Activated T-cell treated with anti-CD3 and anti-CD28 coated beads, Interleukin-2, amount 50 U/mL, for 72 hours (primary cell): ENCODE measurements at places on chromosomes 16 and 17.

DNA sequence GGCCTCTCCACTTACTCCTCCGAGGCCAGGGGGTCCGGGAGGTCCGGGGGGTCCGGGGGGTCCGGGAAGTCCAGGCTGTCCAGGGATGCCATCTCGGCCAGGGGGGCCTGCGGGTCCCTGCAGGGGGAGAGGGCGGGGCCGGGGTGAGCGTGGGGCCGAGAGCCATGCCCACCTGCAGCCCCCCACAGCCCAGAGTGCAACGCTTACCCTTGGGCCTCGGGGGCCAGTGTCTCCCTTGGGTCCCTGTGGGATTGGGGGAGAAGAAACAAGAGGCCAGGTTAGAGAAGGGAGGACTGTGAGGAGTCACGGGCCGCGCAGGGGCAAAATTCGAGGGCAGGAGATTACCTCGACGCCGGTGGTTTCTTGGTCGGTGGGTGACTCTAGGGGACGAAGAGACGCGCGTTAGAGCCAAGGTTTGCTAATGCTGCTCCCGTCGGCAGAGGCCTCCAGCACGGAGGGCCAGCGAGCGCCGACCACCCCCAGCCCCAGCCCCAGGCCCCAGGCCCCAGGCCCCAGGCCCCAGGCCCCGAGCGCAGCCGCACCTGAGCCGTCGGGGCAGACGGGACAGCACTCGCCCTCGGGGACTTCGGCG, 2.1 kb downstream of the COL1A1 start:
- no peak for DNase-seq

GRCh38 chr17:14044702-14045101, 24.6 kb upstream of the COX10 start:
- no peak for DNase-seq

- DNase-seq = no peak
These were observed 696.8 kb upstream of the SOX9 start for GRCh38 chr17:71423871-71424546.

- DNase-seq = no peak
These were observed 41.4 kb downstream of the RPH3AL start for GRCh38 chr17:311119-311782.

- peak; percentile 65 for DNase-seq
These were observed 874 bp downstream of the CMTM3 start for GRCh38 chr16:66605177-66605978.

- no peak for DNase-seq
These were observed 78.8 kb downstream of the BMERB1 start for GRCh38 chr16:15513156-15513555.
